Stimulated activated CD8-positive, alpha-beta memory T cell treated with anti-CD3 and anti-CD28 coated beads, Interleukin-7, amount 100 ng/mL, for 4 hours (primary cell): ENCODE measurements at places on chromosomes 12 and 14.

- no peak for DNase-seq
These were observed 36.1 kb upstream of the HIGD1C start for GRCh38 chr12:50916292-50916691.

DNA sequence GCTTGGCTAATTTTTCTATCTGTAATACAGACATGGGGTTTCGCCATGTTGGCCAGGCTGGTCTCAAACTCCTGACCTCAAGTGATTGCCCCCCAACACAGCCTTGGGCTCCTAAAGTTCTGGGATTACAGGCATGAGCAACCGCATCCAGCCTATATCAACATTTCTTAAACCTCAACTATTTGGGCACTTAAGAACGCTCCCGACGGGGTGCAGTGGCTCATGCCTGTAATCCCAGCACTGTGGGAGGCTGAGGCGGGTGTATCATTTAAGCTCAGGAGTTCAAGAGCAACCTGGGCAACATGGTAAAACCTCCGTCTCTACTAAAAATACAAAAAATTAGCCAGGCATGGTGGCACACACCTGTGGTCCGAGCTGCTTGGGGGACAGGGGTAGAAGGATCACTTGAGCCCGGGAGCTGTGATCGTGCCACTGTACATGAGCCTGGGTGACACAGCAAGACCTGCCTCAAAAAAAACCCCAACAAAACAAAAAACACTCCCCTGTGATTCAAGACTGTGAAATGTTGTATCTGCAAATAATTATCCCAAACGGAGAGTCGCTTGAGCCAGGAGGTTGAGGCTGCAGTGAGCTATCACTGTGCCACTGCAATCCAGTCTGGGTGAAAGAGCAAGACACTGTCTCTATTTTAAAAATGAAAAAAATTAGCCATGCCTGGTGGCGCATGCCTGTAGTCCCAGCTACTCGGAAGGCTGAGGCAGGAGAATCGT, 21.5 kb downstream of the PPTC7 start:
- no peak for DNase-seq

DNA sequence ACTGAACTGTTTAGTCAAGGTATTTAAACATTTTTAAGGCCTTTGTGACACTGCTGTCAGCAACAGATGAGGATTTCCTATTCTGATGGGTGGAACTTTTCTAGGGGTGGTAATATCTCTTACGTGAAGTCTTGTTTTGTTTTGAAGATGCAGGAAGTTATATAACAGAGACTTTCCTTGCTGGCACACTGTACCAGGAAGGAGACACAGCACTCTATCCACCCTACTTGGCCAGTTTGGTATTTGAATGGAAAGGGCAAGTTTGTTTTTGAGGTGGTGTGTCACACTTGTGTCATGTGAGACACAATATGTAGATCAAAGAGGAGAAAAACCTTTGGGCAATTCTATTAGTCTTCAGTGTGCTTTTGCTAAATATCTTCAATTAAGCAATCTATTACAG, 51.6 kb upstream of the SRP54 start:
- peak; percentile 2 for DNase-seq

- DNase-seq, result peak; percentile 24
These were observed 4.2 kb upstream of the BAZ2A start for GRCh38 chr12:56634242-56634836.

DNA sequence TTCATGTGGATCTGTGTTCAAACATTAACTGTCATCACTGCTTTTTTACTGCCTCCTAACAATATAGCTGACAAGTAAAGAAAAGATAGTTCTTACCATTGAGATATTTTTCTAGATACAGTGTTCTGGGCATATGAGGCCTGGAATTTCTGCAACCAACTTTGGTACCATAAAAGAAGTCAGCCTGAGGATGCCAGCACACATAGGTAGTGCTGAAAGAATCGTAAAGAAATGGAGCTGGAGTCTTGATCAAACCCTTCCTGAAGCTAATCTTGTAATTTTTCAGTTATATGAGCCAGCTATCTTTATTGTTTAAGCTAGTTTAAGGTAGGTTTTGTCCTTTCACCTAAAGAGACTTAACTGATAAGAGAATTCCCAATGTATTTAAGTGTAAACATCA, 11.3 kb downstream of the ERG28 start:
- DNase-seq, result no peak

DNA sequence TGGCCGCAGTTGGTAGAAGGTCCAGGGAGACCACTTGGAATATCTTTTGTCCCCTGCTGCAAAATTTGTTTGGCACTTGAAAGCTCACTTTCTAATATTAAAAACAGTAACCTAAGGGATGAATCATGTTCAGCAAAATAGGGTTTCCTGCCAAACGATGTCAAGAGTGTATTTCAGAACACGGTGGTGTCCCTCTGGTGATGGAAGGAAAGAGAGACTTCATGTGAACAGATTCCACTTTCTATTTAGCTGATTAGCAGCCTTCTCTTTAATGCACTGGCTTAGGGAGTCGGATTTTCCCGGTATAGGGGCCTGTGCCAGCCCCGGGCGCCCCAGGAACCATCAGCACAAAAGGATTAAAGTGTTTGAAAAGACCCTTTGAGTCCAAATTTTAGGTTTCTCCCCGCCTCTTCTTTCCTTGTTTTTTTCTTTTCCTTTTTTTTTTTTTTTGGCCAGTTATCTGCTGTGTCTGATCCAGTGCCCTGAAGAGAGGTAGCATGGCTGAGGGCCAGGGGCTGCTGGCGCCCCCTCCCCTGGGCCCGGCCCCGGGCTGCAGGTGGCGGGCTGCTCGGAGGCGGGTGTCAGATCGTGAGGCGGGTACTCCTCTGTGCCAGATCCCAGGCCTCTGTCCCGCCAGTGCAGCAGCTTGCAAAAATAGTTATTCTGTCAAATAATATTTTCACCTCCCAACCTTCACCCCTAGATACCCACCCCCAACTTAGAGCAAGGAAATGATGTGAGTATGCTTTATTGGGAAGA, 88.3 kb downstream of the TESC start:
- no peak for DNase-seq

DNA sequence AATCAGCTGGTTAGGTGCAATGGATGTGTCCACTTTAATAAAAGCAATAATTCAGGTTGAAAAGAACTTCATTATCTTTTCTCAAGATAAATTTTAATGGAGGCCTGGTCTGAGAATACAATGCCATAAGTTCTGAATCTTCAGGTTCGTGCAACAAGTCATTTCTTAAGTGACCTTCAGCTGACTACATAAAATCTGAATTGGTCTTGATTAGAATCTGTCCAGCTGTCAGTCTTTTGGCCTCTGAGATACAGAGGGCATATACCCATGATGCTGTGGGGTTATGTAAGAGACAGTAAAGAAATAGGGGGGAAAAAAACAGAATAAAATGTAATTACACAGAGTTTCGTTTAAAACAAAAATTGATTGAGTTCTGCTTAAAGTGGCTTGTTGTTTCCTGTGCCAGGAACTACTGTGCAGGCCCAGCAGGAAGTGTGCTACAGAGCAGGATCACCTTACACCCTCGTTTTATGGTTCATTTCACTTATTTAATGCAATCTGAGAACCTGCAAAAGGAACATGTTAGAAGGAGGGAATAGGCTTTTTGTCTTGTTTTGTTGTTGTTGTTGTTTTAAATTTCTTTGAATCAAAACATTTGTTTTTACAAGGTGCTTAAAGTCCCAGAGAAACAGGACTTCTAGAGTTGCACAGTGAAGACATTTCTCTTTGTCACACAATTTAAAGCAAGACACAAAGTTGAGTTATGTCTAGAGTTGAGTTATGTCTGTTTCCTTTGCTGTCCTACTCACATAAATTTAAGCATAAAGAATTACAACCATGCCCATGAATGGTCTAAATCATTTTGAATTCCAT, 64.2 kb downstream of the LGR5 start:
- DNase-seq, result no peak

DNA sequence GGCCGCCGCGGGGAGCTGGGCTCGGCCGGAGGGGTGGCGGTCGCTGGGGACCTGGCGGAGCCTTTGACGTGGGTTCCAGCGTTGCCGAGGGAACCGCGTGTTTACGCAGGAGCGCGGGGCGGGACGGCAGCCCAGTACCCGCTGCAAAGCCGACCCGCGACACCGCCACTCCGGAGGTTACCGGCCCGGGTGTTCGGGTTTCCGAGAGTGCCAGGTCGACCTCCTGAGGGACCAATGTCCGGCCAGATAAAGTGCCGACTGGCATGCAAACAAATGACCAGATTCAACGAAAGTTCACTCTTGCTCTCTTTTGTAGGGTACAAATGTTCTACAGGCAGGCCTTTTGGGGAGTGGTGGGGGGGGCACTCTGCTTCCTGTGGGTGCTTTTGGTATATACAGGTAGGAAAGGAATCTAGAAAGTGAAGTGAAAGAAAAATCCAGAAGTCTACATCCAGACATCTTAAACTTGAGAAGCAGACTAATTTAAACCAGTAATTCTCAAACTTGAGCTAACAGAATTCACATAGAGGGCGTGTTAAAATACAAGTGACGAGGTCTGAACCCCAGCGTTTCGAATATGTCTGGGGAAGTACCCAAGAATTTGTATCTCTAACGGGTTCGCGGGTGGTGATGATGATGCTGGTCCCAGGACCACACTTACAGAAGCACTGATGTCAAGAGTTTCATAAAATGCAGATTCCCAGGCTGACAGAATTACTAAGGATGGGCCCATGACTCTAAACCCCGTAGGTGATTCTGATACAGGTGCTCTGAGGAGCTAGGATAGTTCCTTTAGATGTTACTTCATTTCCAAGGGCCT, at the start of gene GPR135:
TSS of gene GPR135 (minus strand) at position 65 of the 820 bp plus-strand sequence. CDS start 154 bp downstream, outside the sequence.
- DNase-seq, result peak; percentile 40

GRCh38 chr14:53896726-53897125, 59.9 kb downstream of the BMP4 start:
- no peak for DNase-seq

DNA sequence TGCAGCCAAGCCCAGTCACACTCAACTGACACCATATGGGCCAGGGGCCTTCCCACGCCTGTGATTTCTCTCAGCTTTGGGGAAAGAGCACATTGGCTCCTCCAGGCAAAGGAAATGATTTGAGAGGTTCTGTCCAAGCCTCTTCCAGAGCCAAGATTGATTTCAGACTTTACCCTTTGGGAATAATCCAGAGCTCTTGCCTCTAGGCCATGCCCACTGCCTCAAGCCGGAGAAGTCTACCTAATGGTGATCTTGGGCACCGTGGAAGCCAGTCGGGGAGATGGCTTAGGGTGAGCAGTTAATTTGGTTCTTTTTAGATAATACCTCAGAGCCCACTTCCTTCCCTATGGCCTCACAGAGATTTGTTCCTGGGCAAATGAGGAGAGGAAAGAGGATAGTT, 45.0 kb upstream of the NUAK1 start:
- DNase-seq, result no peak

DNA sequence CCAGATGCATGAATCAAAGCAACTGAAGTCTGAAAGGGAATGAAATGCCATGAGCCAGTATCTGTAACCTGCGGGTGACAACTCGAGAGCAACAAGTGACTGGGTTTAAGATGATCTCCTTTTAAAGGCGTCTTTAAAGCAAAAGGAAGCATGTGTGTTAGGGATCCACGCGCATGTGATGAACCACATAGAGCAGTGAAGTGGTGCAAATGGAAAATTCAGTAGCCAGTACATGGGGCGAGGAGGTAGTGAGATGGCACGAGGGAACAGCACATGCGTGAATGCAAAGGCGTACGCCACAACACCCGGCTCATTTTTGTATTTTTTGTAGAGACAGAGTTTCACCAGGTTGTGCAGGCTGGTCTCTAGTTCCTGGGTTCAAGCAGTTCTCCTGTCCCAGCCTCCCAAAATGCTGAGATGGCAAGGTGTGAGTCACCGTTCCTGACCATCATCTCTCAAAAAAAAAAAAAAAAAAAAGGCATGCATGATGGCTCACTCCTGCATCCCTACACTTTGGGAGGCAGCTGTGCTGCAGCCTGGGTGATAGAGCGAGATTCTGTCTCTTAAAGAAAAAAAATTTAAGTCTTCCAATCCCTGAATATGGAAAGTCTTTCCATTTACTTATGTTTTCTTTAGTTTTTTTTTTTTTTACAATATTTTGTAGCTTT, 24.6 kb upstream of the BCL7A start:
- DNase-seq, result no peak

GRCh38 chr12:105922670-105923102, 216.1 kb downstream of the NUAK1 start:
- DNase-seq, result no peak
